HCT116 (cell line): ENCODE measurements at places on chromosomes 6 and 20. TPM values are rescaled to one million over a fixed set of nuclear protein-coding genes. Genes with fewer than 3 reads are reported as not detected.

Gene NMBR
- total RNA-seq: not detected

- DNase-seq: no peak
These were observed 11.8 kb downstream of the UTRN start for GRCh38 chr6:144296973-144297372.

DNA sequence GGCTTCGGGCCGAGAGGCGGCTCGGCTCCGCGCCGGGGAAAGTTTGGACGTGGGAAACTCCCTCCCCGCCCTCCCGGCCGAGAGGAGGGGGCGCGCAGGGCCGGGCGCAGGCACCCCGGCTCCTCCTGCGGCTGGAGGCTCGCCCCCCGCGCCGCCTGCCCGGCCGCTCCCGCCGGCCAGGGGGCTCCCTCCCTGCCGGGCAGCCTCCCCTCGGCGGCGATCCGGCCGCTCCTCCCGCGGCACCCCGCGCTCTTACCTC is 370 bp downstream of the CDH22 start:
- DNase-seq: no peak

- no peak for DNase-seq
These were observed 14.1 kb downstream of the EDEM2 start for GRCh38 chr20:35133031-35133430.

DNA sequence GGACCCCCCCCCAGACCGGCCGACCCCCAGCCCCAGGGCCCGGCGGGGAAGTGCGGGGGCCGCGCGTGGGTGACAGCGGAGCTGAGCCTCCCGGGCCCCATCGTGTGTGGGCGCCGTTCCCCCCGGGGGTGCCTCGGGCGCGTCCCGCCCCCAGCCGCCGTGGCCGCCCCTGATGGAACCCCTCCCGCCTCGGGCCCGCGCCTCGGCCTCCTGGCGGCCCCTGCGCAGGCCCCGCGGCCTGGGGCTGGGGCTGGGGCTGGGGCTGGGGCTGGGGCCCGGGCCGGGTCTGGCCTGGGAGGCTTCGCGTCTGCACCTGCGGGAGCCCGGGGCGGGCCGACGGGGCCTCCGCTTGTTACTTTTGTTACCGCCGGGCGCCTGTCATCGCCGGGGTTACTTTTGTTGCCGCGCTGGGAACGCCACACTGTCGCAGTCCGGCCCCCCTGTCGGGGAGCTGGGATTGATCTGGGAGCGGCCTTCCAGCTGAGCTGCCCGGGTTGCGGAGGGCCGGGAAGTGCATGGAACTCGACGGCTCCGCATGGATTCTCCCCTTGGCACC is 598 bp downstream of the OGFR start:
- DNase-seq: no peak

DNA sequence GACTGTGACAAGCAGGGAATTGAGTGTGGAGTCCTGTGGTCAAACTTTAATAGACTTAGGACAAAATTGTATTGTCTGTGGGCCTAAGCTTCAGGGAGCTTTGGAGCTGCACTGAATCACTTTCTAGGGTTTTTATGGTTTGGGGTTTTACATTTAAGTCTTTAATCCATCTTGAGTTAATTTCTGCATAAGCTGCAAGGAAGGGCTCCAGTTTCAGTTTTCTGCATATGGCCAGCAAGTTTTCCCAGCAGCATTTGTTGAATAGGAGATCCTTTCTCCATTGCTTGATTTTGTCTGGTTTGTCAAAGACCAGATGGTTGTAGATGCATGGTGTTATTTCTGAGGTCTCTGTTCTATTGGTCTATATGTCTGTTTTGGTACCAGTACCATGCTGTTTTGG is 113.4 kb upstream of the NXT1 start:
- DNase-seq: no peak
